Activated naive CD4-positive, alpha-beta T cell (primary cell): ENCODE measurements at places on chromosomes 4 and X.

DNA sequence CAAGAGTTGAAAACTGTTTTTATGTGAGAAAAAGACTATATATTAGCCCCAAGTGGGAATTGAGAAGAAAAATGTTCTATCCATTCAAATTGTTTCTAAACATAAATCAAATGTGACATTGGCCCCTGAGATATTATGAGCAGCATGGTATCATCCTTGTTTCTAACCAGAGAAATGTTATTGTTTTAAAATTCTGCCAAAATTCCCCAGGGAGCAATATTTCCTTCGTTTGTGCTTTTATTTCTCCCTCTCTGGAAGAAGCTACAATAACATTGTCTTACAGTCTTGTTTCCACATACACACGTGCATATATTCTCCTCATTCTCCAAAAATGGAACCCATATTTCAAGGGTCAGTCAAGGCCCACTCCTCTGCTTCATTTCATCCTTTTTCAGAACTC, 46.7 kb downstream of the MAGEB17 start:
- DNase-seq: no peak

GRCh38 chrX:79366873-79367749, at the start of gene ITM2A:
ITM2A (minus strand) TSS chrX:79367334; CDS start chrX:79367215, 119 bp downstream.
- DNase-seq: peak; percentile 14

DNA sequence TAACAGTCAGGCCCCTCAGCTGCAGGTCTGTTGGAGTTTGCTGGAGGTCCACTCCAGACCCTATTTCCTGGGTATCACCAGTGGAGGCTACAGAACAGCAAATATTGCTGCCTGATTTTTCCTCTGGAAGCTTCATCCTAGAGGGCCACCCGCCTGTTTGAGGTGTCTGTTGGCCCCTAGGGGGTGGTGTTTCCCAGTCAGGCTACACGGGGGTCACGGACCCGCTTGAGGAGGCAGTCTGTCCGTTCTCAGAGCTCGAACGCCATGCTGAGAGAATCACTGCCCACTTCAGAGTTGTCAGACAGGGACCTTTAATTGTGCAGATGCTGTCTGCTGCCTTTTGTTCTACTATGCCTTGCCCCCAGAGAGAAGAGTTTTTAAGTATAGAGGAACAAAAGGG, 160.8 kb downstream of the DKK2 start:
- no peak for DNase-seq

DNA sequence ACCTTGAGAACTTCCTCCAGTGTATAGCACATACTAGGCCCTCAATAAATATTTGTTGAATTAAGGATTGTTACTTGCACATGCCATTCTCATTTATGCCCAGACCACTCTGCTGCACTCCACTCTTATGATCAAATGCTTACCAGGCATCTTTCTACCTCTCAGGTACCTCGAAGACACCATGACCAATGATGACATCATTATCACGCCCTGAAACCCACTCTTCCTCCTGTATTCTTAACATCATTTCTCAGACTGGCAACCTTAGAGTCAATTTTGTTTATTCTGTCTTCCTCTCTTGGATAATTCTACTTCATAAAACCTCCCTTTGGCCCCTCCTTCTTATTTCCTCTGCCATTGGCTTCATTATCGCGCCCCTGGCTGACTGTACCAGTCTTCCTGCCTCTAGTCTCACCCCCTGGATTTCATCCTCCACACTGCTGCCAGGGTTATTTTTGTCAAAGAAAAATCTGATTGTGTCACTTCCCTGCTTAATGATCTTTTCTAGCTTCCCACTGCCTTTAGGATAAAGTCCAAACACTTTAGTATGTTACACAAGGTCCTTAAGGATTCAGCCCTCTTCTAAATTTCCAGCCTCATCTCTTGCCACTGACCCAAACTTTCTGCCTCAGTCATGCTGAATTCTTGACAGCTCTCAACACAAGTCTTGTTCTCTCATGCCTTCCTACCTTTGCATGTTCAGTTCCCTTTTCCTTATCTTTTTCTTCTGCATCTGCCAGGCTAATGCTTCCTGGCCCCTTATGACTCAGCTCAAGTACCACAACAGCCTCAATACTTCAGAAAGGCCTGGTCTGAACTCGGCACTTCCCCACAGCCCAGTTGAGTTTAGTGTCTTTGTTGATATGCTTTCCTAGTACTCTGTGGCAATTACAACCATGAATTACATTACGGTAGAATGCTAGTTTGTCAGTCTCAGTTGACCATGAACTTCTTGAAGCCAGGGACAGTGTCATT, 45.8 kb downstream of the HDAC8 start:
- no peak for DNase-seq

- DNase-seq: no peak
Measured at GRCh38 chr4:125229596-125230058, 85.1 kb upstream of the FAT4 start.

GRCh38 chr4:12844141-12844540, 640.0 kb downstream of the RAB28 start:
- DNase-seq: no peak

- no peak for DNase-seq
Measured at GRCh38 chrX:149909324-149910177, 19.8 kb upstream of the HSFX4 start.

- peak; percentile 39 for DNase-seq
Measured at GRCh38 chr4:122577808-122578781, 42.8 kb downstream of the IL21 start.

DNA sequence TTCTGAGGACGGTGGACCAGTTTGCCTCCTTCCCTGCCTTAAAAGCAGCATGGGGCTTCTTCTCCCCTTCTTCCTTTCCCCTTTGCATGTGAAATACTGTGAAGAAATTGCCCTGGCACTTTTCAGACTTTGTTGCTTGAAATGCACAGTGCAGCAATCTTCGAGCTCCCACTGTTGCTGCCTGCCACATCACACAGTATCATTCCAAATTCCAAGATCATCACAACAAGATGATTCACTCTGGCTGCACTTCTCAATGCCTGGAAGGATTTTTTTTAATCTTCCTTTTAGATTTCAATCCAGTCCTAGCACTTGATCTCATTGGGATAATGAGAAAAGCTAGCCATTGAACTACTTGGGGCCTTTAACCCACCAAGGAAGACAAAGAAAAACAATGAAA, 255.3 kb downstream of the RAPGEF2 start:
- no peak for DNase-seq

- DNase-seq: no peak
Measured at GRCh38 chr4:88075336-88075735, 67.9 kb downstream of the PKD2 start.

- DNase-seq: no peak
Measured at GRCh38 chrX:38206542-38206941, 14.1 kb downstream of the SRPX start.

DNA sequence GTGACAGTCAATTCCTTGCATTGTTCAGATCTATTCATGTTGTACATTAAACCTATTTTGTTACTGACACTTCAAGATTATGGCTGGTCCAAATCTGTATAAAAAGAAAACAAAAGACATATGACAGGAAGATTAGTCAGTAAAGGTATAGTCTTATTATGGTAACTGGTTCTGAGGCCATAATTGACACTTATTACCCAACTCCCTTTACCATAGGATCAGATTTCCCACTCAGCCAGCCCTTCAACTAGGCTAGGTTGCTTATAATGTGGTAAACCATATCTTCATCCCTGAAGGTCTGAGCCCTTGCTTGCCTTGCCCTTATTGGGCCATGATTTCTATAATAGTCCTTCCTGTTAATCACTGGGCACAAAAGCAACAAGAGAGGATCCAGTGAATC, 289.6 kb downstream of the CXXC4 start:
- no peak for DNase-seq

GRCh38 chr4:93730251-93730650, 98.3 kb upstream of the ATOH1 start:
- no peak for DNase-seq

DNA sequence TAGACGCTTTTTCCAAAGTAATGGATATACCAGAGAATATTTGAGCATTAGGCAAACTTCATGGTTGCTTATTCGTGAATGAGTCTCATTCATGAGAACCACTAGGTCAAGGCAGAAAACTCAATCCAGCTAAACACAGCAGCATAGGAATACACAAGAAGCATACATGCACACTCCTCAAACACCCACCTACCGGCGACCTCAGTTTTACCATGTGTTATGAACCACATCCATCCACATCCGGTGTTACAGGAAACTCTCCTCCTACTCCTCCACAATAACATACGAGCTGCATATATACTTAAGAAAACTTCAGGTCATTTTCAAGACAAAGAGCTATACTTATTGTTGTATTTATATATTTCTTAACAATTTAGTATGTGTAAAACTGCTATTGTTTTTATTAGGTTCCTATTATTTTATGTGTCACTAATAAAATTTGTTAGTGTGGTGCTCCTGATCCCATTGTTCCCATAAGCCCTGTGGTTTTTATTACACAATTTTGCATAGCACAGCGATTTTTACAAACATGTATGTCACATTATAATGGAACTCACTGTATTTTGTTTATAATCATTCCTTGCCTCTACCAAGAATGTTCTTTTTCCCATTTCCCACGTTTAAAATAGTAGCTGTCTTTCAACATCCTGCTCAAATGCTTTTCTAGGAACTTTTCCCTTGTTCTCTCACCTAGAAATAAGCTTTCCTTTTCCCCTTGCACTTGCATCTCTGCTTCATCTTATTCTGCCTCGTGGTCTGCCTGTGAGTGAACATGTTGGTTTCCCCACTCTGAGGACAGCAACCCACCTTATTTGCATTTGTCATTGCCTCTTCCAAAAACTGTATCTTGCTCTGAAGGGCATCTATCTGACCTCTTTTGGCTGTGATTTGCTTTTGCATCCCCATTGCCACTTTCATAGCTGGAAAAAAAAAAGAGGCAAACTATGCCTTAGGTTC, 48.3 kb downstream of the STBD1 start:
- no peak for DNase-seq

GRCh38 chrX:24243692-24244091, 70.2 kb downstream of the SUPT20HL2 start:
- no peak for DNase-seq

- DNase-seq: no peak
Measured at GRCh38 chrX:126785539-126785938, 34.0 kb upstream of the PRR32 start.

GRCh38 chr4:16916719-16917337, 18.4 kb upstream of the LDB2 start:
- DNase-seq: peak; percentile 57

- no peak for DNase-seq
Measured at GRCh38 chrX:12685541-12685940, 105.7 kb upstream of the PRPS2 start.

GRCh38 chrX:2748171-2748814, 3.5 kb upstream of the XG start:
- no peak for DNase-seq

GRCh38 chr4:111991163-111991562, 154.1 kb upstream of the FAM241A start:
- no peak for DNase-seq

DNA sequence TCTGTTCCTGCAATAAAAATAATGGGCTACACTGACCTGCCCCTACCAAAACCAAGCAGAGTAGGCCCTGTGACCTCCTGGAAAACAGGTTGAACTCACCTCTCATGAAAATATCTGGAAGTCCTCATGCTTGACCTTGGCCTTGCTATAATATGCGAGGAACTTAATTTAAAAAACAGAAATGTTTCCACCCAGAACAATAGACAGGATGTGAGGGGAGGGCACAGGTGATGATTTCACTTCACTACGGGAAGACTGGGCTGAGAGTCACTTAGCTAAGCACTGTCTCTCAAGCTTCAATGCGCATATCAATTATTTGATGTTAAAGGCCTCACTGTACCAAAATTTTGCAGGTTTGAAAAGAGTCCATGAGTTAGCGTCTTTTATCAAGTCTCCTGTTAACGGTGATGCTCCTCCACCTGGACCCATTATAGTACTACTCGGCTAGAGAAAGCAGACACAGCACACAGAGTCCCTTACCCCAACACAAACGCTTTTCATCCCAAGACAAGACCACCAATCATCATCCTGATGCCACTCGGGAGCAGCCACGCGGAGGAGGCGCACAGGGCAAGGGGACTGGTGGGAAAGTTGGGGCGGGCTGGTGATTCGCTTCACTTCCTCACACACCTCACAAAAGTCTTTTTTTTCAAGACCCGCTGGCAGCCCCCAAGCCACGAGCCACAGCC, 25.9 kb downstream of the ZNF721 start:
- no peak for DNase-seq

- DNase-seq: no peak
Measured at GRCh38 chr4:101458914-101459313, 111.6 kb upstream of the PPP3CA start.

DNA sequence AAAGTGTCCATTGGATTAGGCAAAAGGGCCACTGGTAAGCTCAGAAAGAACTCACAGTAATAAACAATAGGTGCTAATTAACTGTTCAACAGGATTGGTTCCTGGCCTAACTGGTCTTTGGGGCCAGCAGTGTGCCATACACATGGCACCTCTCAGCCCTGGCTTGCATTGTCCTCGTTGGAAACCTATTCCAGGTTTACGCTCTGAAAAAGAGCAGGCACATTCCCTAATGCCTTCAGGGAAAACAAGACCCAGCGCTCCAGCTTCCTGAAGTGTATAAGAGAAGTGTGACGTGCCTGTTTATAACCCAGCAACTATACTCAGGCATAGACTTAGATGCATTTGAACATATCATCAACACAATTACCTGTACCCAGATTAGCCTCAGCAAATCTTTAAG, 51.9 kb upstream of the RBM47 start:
- no peak for DNase-seq

GRCh38 chrX:44506678-44507077, 36.0 kb downstream of the FUNDC1 start:
- DNase-seq: no peak
